Vein endothelial cell (primary cell): ENCODE measurements at places on chromosomes 5 and 9. TPM values are rescaled to one million over a fixed set of nuclear protein-coding genes. Genes with fewer than 3 reads are reported as not detected.

TAF11L5 gene
- not detected in 2 replicates for total RNA-seq

GAPT gene
- total RNA-seq: not detected in 2 replicates

IPO11 gene
- total RNA-seq: 88.2 and 119 TPM in 2 replicates

LRRC19 gene
- total RNA-seq: not detected in 2 replicates

ARPC5L gene
- 21.9 and 27.9 TPM in 2 replicates for total RNA-seq

GABRP gene
- 1.1 and 1.3 TPM in 2 replicates for total RNA-seq

PIK3R1 gene
- total RNA-seq: 33.0 and 33.9 TPM in 2 replicates

KCNIP1 gene
- 0.19 and 0.98 TPM in 2 replicates for total RNA-seq

TEX48 gene
- not detected in 2 replicates for total RNA-seq
